Hematopoietic multipotent progenitor cell treated with erythropoietin and hydrocortisone succinate and interleukin-3 and kit ligand, for 4 days (in vitro differentiated cells): ENCODE measurements at places on chromosomes 13 and 19.
A peak's percentile ranks its signal among the peaks of the same experiment; 100 is the strongest.

- DNase-seq = no peak
These were observed 601 bp downstream of the SLC46A3 start for GRCh38 chr13:28718196-28718542.

DNA sequence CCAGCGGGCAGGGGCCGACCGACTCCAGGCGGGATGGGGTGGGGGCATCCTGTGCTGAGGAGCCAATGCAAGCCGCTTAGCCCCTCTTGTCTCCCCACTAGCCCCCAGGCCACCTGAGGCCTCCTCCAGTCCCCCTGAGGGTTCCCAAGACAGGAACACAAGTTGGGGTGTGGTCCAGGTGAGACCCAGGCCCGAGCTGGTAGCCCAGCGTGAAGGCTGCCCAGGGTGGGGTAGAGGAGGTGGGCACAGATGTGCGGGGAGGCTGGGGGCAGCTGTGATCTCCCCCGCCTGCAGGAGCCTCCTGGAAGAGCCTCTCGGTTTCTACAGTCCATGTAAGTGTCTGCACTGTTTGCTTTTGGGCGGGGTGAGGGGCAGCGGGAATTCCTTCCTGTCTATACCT is 10.4 kb downstream of the TLE6 start:
- DNase-seq = no peak

GRCh38 chr19:4543842-4544647 is 4.2 kb upstream of the LRG1 start:
- DNase-seq = no peak

DNA sequence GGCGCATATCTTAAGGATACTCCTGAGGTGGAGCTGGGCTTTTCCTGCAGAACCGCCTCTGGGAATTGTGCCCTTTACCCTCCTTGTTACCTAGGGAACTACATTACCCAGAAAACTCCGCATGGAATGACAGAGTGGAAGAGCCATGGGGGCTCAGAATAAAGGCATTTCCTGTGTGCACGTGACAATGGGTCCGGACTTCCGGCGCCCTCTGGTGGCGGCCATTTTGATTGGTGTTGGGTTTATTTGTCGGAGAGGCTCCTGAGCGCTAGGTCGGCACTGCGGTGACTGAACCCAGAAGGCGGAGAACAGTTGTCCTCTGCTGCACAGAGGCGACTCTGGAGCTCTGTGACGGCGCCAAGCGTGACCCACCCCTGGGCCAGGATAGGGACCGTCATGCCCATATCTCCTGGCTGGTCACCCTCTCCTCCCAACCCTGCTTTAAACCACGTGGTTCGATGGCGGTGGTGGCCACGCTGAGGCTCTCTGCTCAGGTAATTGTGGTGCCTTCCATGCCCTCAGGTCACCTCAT is at the start of gene ZNF587B:
ZNF587B (plus strand) TSS at position 229 of the 532 bp plus-strand sequence; CDS start at position 459, 230 bp downstream.
- DNase-seq = peak; percentile 71

DNA sequence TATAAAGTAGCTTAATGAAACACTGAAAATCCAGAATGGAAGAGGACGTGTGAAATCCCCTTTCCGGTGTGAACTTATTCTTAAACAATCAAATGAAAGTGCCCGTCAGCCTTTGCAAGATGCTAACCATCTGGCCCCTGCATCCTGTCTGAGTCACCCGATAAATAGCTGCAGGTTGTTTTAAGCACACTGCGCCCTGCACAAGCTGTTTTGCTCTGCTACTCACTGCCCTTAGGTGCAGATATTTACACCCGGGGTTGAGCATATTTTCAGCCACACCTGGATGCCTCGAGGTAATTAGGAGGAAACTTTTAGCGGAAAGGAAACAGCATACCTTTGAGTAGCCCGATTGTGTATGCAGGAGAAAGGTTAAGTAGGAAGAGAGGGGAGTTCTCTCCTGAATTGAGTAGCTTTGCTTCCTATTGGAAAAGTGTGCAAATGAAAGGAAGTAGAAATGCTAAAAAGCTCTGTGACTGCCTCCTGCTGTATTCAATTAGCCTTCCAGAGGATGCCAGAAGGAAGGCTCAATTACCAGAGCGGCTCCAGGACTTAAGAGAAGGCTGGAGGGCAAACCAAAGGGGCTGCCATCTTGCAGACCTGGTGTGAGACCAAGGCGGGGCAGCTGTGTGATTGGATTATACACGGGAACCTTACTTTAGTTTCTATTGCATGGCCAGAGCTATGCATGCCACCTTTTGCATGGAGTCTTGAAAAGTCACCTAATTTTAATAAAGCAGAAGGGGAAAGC is 42.5 kb downstream of the IRS2 start:
- peak; percentile 89 for DNase-seq

GRCh38 chr19:17078920-17079709 is 3.5 kb downstream of the MYO9B start:
- no peak for DNase-seq

GRCh38 chr19:15863272-15863671 is 34.6 kb downstream of the CYP4F2 start:
- DNase-seq = peak; percentile 51

GRCh38 chr13:102724923-102725322 is 30.1 kb upstream of the METTL21C start:
- DNase-seq = peak; percentile 64

DNA sequence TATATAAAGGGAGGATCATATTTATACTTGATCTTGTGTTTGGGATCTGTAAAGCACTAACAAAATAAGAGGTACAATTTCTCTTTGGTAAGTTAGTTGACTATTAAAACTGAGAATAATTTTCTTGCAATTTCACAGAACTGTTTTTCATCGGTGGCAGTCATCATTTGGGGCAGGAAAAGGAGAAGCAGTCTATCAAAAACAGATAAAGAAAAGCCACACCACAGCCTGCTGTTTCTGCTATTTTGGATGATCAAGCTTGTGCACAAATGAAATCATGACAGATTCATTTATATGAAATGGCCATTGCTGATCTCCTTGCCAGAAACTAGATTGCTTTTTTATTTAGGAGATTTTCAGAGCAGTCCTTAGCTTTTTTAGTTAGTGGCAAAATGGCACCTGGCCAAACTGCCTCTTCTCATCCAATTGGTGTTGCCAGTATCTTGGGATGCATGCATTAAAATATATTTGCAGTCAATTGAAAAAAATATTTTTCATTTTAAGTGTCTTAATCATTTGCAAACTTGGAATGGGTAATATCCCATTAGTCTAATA is 326.0 kb downstream of the HS6ST3 start:
- DNase-seq = peak; percentile 45

GRCh38 chr19:31613683-31614219 is 264.5 kb upstream of the TSHZ3 start:
- no peak for DNase-seq

DNA sequence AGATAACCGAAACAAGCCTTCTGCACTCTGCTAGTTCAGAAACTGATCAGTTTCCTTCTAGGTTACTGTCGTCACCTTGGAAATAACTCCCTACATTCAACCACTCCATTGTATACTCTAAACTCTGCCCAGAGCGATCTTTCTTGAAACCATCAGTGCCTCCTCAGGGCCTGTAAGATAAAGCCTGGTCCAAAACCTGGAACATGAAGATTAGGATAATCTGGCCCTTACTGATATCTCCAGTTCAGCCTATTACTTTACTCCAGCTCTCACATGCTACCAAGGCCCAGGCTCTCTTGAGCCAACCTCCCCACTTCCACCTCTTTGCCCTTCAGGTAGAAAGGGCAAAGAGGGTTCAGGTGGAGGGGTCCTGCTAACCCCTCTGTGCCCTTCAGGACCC is 125.3 kb upstream of the RXFP2 start:
- no peak for DNase-seq

- DNase-seq = no peak
These were observed 9.9 kb upstream of the RABAC1 start for GRCh38 chr19:41968751-41969595.

DNA sequence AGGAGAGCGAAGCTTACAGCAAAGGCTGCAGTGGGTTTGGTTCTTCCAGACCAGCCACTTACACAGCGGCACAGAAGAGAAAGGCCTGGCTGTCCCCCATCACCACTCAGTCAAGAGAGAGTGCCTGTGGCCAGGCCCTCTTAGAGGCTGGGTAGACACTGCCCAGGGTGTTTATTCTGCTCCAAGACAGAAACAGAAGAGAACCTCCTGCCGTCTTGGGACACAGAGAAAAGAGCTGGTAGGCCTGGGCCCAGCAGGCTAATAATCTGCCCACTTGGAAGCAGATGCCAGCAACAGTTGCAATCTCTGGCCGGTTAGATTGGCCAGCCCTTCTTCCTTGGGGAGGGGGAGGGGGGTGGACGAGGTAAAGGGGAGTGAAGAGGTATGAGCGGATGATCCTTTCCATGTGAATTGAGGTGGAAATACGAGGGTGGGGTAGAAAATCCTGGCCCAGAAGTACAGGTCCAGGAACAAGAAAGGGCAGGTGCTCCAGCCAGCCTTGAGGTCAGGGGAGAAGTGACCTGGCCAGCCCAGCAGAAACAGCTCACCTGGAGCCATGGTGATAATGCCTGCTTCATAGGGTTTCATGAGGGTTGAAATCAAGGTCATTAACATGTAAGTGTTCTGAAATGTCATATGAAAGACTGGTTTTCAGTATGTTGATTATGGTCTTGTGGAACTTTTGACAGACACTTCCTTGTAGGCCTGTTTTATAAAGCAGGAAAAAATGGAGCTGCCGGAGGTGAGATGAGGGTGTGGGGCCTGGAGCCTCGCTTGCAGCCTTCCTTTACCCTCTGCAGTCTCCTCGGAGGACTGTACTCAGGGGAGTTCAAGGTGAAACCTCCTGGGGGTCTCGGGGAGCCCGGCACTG is 116.9 kb downstream of the SIPA1L3 start:
- DNase-seq = no peak

- DNase-seq = no peak
These were observed 105.7 kb upstream of the OBI1 start for GRCh38 chr13:78764665-78765064.

GRCh38 chr19:31071136-31071855 is 277.9 kb downstream of the TSHZ3 start:
- DNase-seq = no peak

DNA sequence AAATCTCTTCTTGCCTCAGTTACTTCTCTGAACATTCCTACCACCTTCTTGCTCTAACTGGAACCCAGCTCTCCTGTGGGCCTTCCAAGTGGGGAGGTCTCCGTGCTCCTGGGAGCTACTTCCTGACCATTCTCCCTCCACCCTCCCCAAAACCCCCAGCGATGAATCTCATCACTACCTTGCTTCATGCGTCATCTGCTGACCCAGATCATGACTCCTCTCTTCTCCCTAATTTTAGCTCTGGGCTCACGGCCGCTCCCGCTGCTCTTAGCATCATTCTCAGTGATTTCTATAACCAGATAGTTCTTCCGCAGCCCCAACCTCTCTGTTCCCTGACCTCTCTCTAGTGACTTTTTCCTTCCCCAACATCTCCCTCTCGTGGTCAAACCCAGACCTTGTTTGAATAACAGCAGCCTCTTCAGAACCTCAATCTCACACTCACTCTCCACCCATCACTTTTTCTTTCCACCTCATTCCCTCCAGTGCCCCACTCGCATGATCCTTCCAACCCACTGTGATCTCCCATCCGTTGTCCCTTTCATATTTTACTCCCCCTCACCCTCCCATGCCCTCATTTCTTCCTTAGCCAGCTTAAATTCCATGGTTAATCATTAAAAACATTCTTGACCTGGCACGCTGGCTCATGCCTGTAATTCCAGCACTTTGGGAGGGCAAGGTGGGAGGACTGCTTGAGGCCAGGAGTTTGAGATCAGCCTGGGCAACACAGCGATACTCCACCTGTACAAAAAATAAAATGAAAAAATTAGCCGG is 21.8 kb downstream of the MRPS12 start:
- DNase-seq = peak; percentile 88

- no peak for DNase-seq
These were observed 14.5 kb upstream of the TSPAN16 start for GRCh38 chr19:11281356-11282049.

GRCh38 chr19:799076-799881 is 2.0 kb downstream of the PTBP1 start:
- DNase-seq = peak; percentile 56

GRCh38 chr19:10521461-10522171 is 4.4 kb upstream of the S1PR5 start:
- no peak for DNase-seq
